Left colon (tissue), 2 donors: ENCODE measurements at places on chromosomes 6 and 20. TPM values are rescaled to one million over a fixed set of nuclear protein-coding genes. Genes with fewer than 3 reads are reported as not detected.

DNA sequence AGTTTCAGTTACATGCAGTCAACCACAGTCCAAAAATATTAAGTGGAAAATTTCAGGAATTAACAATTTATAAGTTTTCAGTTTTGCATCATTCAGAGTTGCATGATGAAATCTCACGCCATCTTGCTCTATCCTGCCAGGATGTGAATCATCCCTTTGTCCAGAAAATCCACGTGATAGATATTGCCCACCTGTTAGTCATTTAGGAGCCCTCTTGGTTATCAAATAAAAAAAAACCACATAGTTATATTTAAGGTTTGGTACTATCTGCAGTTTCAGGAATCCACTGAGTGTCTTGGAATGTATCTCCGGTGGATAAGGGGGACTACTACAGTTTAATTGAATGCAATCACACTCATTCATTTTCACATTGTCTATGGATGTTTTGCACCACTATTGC is 1249.0 kb upstream of the CITED2 start:
- no peak for DNase-seq

DNA sequence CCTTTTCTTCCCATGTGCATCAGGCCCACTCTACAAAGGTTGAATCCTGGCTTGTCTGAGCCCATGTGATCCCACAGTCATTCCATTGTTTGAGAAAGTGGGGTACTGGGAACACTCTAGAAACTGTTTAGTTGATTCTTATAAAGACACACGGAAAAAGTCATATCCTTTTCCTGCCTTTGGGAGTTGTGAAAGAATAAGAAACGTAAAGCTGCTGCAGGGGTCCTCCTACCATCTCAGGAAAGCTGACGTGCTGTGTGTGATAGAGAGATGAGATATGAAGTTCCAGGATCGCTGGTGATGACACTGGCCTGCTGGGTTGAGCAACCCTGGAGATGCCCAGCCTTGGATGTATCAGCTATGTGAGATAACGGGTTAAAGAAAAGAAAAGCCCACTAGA is 21.3 kb upstream of the HLA-DRB5 start:
- no peak for DNase-seq

DNA sequence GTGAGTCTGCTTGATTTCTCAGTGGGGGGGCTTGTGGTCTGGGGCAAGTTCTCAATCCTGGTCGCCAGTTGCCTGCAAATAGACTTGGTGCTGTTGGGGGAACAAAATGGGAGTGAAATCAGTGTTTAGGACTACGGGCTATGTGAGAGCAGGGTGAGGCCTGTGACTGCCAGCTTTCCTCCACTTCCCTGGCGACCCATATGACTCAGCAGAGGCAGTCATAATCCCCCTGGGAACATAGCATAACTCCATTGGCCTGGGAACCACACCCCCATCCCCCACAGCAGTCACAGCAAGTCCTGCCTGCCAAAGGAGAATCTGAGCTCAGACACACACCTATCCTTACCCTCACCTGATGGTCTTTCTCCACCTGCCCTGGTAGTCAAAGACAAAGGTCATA is 387.9 kb downstream of the LMBRD1 start:
- DNase-seq = no peak

- no peak for DNase-seq
Observed at GRCh38 chr6:143058987-143059386, 1.7 kb upstream of the AIG1 start.

DNA sequence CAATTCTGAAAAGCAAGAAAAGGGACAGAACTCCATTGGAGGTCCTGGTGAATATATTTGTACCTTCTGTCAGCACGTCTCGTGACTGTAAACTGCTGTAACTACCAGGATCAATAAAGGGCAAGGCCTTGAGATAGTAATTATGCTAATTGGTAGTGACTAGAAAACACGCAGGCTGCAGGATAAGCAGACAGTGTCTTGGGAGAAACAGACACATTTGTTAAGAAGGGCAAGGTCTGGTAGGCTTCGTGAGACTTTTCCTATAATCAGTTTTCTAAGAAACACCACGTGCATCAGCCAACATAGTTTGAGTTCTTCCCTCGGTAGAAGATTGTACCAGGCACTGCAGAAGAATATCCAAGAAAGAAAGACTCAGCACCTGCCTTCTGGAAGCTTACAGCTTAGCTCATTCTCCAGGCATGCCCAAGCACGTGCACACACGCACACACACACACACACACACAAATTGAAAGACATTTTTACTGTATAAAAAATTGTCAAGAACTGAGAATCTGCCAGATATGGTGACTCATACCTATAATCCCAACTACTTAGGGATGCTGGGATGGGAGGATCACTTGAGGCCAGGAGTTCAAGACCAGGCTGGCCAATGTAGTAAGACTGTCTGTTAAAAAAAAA is 167.0 kb upstream of the SASH1 start:
- DNase-seq = no peak

The TGM3 gene
- total RNA-seq = 0.36 TPM

The VAPB gene
- total RNA-seq = 63.3 TPM

The FAM83C gene
- not detected for total RNA-seq
